ENCODE measurements at places on chromosomes 12 and 14.

GRCh38 chr14:89393222-89393745 lies 23.7 kb downstream of the FOXN3 start:
- DNase-seq: no peak

DNA sequence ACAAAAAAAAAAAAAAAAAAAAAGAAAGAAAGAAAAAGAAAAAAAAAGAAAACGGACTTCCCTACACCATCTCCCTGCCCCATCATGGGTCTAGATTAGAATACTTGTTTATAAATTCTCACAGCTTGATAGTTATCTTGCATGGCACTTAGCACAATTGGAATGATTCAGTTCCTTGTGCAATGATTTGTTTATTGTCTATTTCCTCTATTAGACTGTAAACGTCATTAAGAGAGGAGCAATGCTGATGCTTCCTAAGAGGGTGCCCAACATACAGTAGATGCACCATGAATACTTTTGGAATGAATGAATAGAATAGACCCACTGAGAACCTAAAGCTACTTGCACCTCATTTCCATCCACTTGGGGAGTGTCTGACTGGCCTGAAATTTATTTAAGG lies 40.8 kb downstream of the PAX9 start:
- DNase-seq: no peak

DNA sequence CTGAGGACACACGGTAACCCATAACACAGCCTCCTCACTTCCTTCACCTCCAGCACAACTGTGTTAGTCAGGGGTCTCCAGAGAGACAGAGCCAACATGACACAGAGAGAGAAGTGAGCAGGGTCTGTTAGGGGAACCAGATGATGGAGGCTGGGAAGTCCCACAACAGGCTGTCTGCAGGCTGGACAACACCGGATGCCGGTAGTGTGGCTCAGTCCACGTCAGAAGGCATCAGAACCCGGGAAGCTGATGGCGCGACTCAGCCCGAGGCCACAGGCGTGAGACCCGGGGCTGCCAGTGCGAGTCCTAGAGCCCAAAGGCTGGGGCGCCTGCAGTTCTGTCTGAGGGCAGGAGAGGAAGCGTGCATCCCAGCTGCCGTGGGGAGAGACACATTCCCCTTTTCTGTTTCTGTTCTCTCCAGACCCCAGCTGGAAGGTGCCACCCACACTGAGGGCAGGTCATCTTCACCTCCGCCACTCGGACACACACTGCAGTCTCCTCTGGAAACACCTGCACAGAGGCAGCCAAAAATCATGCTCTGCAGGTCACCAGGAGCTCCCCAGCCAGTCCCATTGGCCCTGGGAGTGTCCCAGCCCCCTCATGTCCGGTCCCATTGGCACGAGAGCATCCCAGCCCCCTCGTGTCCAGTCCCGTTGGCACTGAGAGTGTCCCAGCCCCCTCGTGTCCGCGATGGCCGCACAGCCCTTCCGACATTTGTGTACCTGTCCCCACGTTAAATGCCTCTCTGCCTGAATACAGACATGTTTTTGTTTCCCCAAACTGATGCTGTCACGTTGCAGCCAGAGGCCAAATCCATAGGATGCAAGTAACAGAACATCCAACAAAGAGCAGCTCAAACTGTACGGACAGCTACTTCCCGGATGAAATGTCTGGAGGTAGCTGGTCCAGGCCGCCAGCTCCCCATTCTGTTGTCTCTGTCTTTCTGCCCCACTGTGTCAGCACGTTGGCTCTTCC lies 7.9 kb upstream of the FBRSL1 start:
- DNase-seq: no peak

DNA sequence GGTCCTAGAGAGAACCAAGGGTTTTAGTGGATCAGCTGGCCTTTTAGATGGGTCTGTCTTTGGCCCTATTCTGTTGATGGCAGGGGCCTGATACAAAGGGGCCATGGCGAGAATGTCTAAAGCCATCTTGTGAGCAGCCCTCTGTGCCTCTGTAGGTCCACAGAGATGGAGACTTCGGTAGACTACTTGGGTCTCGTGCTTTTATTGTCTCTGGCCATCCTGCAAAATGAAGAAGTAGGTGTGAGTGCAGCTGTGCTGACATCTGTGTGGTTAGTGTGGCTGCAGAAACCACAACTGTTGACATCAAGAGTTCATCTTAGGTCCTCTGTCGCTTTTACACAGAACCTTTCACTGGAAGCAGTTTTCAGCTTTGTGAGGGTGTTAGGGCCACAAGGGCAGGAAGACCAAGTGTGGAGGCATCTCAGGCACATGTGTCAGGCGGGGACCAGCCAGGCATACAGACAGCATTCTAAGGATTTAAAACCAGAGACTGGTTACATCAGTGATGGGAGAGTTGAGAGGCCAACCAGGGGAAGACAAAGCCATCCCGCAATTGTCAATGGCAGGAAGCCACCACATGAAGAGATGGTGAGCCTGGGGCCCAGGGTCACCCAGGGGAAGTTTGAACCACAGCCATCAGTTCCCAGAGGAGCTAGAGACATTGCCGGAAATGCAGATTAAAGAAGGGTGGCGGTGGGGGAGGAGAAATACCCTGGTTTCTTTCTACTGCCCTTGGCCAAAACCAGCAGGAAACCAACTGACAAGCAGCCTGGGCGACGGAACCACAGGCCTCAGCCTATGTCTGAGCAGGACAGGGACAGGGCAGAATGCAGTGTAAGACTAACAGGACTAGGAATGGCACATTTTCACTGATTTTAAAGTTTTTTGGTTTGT lies 13.0 kb upstream of the TPCN1 start:
- DNase-seq: no peak

DNA sequence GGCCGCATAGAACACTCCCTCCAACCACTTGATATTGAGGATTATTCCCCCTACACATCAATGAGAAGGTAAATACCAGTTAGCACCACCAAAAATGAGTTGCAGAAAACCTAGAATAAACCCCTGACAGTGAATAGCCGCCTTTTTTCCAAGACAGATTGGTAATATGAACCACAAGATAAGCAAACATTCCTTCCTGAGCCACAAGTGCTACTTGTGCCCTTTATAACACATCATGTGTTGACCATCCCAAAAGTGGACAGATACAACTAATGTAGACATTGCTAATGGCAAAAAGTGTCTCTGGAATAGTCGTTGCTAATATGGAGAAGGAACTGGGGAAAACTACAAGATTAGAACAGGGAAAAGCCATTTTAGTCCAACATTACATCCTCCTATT lies 17.2 kb downstream of the NOXRED1 start:
- no peak for DNase-seq

DNA sequence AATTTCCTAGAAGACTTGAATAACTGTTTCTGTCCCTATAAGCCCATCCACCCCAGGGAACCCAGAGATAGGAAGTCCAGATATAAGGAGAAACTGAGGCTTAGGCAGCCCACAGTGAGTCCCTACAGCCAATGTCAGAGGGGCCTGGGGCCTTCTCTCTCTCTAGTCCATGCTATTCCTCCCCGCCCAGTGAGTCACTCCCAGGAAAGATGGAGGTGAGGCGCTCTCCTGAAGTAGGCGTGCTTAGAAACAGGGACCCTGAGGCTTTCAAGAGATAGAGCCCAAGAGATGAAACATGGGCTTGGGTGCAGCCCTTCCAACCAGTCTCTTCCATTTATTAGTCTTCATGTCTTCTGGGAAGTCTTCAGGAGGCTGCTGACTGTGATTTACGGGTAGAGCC lies 2.3 kb upstream of the SMUG1 start:
- DNase-seq: no peak

DNA sequence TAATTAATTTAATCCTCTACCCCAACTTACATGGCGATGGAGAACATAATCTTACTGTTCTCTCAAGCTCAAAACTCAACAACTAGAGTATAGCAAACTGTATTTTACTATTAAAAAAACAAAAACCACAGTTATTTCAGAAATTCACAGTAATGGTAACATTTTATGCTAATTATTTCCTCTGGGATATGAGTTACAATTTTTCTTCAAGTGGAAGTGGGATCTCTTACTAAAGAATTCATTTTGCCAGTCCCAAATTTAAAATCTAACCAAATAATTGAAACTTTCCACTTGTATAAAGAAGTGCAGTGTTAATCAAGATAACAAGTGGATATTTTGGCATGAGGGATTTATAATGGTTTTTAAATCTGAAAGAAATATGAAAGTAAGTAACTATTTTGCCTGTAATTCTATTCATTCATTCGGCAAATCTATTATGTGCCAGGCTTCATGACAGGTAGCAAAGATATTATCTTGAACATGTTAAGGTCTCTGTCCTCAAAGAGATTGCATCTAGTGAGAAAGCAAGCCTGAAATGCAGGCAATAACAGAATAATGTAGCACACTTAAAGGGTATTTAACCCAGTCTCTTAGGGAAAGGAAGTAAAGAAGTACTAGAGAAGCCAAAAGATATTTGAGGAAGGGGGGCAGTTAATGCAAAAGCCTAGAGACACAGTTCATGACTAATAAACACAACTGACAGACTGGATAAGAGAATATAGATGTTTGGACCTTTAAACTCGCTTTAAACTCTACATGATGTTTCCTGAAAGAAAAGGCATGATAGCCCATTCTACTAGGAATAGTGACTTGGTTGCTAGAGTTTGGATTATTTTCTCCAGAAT lies 44.0 kb downstream of the TAOK3 start:
- DNase-seq: no peak

GRCh38 chr12:92547420-92547819 lies 155.4 kb upstream of the PLEKHG7 start:
- DNase-seq: no peak

DNA sequence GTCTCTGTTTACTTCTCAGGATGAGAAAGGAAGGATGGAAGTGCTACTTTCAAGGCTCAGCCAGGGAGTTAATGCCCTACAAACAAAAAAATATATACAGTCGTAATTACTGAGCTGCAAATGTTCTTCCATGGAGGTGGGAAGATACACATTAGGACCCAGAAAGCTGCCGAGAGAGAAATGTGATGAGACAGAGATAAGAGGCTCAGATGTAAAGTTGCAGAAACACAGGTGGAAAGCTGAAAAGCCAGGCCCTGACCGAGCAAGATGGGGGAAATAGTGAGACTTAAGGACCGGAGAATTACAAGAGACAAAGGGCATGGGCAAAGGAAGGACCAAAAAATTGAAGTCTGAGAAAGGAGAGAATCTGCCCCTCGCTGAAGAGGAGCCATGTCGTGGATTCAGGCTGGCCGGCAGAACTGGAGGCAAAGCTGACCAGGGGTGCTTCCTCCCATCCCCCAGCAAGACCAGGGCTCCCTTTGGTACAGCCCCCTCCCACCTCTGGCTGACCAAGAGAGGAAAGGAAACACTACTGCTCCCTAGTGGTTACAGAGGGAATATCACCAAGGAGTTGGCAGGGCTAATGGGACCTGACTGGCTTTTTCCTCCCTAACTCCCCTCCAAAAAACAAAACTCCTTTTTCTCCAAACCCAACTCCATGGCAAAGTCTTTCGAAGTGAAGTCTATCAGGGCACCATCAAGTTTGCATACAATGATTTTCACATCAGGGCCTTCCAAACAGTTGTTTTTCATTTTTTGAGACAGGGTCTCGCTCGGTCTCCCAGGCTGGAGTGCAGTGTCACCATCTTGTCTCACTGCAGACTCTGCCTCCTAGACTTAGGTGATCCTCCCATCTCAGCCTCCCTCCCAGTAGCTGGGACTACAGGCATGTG lies 12.1 kb downstream of the ZFHX2 start:
- peak; percentile 40 for DNase-seq

GRCh38 chr14:46820291-46820690 lies 168.7 kb upstream of the RPL10L start:
- no peak for DNase-seq

GRCh38 chr14:63705561-63706070 lies 22.2 kb downstream of the SGPP1 start:
- DNase-seq: no peak

DNA sequence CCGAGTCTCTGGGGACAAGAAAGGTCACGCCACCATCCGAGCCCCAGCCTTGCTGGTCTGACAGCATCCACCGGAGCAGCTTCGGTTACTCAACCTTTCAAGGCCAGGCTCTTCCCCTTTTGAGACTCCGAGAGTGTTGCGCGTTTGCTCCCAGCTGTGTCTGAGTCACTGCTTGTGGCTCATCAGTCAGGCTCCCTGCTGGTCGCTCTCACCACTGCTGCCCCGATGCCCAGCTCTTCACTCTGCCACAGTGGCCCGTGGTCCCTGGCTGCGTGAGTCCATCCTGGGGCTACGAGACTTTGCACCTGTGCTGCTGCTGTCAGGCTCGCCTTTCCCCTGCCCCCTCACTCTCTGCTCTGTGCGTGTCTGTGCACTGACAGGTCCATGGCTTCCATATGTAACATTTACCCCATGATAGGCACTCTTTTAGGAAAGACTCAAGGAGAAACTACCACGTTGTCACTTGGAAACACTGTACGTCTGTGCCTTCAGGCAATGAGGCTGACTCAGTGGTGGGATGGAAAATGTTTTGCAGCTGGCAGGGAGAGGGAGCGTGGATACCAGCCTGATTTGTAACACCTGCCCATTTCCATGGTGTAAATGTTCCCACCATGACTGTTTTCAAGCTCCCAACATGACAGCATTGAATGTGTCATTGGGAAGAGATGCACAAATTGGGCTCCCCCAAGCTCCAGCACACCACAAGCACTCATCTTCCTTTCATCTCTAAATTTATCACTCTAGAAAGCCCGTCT lies 350.7 kb downstream of the TMEM132D start:
- DNase-seq: no peak

- no peak for DNase-seq
These were observed 9.1 kb downstream of the ATP6V0A2 start for GRCh38 chr12:123721245-123721644.

GRCh38 chr12:132276827-132277373 lies 52.5 kb downstream of the GALNT9 start:
- no peak for DNase-seq

DNA sequence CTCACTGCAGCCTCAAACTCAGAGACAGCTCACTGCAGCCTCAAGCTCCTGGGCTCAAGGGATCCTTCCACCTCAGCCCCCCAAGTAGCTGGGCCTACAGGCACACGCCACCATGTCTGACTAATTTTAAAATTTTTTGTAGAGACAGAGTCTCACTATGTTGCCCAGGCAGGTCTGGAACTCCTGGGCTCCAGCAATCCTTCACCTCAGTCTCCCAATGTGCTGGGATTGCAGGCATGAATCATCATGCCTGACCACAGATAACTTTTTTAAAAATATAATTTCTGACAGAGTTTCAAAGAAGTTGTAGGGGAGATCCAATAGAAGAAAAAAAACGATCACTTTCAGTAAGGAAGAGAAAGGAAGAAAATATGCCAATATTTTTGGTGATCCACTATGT lies 189.7 kb upstream of the CDKN3 start:
- DNase-seq: no peak

DNA sequence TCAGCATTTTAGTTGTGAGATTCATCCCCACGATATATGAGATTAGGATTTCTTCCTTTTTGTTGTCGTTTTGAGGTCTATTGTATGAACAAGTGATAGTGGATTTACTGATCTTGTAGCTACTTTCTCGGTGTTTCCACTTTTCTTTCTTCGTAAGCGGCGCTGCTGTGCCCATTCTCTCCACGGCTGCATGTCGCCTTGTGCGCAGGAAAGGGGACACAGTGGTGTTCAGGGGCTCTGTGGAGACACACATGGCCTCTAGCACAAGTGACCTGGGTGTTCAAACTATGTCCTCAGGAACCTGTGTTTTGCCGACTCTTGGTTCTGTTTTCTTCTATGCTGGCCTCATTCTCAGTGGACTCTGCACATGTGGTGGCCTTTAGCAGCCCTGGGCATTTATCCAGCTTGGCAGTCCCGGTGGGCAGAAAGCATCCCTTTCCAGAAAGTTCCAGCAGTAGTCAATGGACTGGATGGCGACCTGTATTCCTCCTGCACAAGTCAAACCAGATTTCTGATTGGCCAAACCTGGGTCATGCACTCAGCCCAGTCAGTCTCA lies 18.7 kb downstream of the CKAP4 start:
- no peak for DNase-seq

GRCh38 chr14:20681348-20682126 lies 2.8 kb upstream of the RNASE4 start:
- peak; percentile 59 for DNase-seq

- no peak for DNase-seq
These were observed 2.3 kb upstream of the NAA30 start for GRCh38 chr14:57388067-57388466.

All from amygdala (tissue), 56 donors.